ENCODE measurements at places on chromosomes 7 and 10.
A peak's percentile ranks its signal among the peaks of the same experiment; 100 is the strongest.

DNA sequence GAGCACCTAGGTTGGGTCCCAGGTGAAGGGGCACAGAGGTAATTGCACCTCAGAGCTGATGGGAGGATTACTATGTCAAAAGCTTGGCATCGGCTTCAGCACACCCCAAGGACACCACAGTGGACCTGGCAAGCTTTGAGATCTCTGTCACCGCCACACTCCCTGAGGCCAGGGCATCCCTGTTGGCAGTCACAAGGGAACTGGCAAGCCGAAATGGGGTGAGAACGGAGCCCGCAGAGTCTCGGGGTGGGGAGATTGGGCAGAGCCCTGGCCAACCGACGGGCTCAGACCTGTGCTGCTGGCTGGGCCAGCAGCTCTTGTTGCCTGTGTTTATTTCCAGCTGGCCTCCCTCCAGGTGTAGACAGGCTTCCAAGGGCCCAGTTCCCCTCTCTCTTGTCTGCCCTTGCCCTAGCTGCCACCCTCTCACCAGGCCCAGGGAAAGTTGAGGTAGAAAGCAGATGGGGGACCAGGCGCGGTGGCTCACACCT, 2.5 kb downstream of the HSPB1 start:
- no peak for DNase-seq

GRCh38 chr10:48929413-48929990, 10.1 kb downstream of the LRRC18 start:
- no peak for DNase-seq

DNA sequence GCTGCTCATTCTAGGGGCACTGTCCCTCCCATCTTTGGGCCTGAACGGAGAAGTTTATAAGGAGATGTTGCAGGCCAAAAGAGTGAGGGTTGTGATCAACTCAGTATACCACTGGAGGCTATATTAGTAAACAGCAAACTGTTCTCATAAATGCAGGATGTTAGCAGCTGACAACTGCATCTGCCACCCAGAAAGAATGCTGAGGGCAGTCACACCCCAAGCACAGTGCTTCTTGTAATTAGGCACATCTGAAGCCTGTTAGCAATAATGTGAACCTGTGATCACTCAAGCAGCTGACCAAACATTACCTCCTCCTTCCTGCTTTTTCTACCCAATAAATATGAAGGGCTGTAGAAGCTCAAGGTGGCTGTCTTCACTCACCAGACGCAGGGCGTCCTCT, 38.4 kb upstream of the ZNF138 start:
- DNase-seq, result no peak

DNA sequence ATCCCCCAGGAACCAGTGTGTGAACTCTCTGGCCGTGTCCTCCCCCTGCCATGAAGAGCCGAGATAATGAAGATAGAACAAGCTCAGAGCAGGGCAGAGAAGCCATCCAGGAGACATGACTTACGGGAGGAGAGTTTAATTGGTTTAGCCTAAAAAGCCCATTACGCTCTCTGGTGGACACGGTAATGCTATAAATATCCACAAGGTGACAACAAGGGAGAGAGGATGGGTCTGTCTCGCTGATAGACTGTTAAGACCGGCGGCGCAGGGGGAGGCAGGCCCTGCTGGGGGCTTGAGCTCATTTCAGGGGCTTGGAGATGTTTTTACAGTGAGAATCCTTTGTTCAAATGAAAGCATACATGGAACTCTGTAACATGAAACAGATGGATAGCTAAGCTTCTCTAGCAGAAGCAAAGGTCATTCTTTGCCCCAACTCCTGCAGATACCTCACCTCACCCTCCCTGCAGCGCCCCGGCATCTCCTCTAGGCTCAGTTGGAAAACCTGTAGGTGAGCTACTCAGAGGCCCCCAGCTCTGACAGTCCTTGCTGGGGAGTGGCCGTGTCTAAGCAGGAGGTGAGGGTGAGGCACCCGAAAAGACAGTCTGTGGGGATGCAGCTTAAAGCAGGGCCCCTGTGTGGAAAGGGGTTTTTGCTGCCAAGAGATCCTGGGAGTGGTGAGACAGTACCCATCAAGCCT, 40.8 kb upstream of the LOXL4 start:
- DNase-seq, result no peak

DNA sequence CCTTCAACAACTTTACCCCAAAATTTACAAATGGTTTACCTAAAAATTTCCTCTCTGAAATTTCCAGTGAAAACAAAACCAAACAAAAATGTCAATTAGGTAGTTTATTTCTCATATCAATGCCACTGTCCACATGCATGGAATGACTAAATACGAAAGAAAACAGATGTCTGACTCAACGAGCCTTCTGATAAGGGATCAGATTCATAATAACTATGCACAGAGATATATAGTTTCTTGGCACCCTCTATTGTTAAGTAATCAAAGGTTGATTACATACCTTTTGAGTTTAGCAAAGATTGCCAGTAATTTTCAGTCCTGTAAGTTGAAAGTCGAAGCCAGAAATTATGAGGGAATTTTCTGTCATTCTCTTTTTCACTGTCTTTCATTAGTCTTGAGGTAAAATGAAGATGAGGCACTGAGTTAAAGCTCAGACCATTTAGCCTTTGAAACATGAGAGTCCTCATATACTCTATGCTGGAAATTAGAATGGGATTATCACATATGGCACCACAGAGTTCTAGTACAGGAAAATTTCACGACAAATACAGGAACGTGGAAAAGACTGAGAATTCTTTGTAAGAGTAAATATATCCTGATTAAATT, 519.1 kb upstream of the ANKRD30A start:
- no peak for DNase-seq

DNA sequence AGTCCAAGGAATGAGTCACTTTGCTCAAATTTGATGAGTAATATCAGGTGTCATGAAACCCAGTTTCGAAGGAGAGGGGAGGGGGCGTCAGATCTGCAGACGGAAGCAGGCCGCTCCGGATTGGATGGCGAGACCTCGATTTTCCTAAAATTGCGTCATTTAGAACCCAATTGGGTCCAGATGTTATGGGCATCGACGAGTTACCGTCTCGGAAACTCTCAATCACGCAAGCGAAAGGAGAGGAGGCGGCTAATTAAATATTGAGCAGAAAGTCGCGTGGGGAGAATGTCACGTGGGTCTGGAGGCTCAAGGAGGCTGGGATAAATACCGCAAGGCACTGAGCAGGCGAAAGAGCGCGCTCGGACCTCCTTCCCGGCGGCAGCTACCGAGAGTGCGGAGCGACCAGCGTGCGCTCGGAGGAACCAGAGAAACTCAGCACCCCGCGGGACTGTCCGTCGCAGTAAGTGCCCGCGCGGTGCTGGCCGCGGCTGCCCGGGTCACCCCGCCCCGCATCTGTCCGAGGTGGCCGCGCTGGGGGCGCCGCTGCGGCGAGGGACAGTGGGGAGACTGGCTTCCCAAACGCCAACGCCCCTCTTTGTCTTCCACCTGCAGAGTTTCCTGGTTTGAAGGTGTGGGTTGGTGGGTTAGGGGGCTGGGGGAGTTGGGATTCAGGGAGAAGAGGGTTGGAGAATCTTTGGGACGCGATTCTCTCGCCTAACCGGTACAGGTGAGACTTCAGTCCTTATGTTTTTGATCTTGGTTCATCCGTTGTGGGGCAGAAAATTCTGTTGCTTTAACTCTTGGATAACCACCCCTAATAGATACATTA, at the start of gene TAC1:
Gene TAC1, plus strand, starts transcription at position 351 of the 829 bp plus-strand sequence. CDS start 527 bp downstream, outside the sequence.
- DNase-seq, result peak; percentile 9

DNA sequence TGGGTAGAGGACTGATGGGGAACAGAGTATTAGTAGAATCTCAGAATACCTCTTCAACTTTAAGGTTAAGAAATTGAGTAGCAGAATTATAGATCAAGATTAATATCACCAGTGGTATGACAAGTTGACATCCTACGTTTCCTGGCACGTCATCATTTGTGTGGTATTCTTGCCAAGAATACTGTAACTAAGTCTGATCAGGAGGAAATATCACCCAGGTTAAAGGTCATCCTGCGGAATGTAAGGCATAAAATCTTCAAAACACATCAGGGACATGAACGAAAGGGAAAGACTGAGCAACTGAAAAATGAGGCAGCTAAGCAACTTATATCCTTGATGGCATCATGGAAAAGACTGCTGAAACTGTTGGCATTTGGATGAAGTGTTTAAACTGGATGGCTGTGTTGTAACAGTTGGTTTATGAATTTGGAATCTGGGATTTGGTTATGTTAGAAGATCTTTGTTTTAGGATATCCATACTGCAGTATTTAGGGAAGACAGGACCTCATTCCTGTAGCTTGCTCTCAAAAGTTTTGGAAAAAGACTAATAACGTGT, 86.1 kb downstream of the TRIM24 start:
- no peak for DNase-seq

DNA sequence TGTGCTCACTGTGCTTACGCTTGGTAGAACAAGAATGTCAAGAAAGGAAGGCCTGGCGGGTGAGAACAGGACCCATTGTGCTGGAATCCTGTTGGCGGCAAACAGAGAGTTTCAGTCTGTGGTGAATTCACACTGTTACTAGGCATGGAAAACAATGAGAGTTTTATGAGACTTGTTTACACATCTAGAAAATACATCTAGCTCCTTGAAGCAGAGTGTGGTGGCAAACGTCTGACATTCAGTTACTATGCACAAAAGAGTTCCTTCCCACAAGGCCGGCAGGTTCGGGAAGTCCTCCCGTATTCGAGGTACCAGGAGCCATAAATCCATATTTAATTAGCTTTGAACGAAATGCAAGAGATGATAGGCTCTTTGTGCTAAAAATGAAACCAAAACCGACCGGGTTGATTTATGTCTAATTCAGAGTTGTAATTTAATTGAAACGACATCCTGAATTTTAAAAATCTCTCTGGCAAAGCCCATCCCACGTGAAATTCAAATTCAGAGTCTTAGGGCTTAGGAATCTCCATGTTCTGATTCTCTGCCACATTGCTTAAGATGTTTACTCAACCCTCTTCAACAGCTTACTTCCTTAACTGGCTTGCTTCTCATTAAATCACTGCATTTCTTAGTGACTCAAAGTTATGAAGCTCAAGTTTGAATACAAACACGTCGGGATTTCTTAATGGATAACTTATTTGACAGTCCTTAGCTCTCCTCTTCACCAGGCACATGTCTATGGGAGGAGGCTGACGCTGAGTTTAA, 299.9 kb upstream of the PITRM1 start:
- peak; percentile 9 for DNase-seq

DNA sequence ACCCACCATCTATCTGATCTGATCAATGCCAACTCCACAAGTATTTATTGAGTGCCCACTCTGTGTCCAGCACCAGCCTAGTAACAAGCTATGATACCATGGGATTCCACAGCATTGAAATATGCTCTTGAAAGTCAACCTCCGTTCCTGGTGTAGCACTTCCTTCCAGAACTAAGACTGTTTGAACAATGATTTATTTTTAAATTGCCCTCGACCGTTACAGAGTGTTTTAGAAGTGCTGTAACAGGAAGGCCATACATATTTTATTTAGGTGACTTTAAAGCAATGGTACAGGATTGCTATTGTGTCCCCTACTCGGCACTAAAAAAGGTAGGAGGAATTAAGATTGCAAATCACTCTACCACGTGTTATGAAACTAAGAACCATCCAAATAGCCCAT, 225.6 kb downstream of the TEX36 start:
- DNase-seq, result no peak

DNA sequence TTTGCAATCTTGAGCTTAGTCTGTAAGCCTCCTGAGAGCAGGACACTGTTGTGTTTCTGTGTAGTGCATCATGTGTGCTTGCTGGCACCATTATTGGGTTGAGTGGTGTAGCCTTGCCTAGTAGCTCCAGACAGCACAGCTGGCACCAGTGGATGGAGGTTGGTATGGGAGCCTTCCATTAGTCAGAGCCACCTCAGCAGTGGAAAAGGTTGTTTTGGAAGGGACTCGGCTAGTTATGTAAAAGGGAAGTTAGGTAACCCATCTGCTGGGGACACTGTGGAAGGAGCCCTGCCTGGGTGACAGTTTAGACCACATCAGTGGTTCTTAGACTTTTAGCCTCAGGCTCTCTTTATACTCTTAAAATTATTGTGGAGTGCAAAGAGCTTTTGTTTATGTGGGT, 16.3 kb downstream of the MINDY4 start:
- DNase-seq, result no peak

DNA sequence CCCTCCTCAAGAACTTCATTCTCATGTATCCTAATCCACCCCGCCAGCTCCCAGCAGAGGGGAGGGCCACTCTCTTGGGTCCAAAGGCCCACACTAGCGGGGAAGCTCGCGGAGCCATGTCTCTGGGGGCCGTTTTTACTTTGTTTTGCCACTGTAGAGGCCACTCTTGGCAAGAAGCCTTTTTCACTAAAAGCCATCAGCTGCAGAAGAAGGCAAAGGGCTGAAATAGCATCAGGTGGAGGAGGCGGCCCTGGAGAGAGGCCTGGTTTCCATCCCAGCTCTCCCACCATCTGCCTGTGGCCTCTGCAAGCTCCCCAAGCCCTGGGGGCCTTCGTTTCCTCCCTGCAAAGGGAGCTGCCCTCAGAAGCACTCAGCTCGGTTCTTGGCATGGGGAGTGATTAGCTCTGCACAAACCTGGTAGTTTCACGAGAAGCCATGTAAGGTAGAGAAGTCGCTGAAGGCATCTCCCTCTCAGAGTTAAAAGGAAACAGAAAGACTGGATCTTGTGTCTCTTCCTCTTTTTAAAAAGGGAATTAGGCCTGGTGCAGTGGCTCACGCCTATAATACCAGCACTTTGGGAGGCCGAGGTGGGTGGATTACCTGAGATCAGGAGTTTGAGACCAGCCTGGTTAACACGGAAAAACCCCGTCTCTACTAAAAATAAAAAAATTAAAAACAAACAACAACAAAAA, 70.3 kb downstream of the PARP12 start:
- DNase-seq, result no peak

GRCh38 chr10:97923057-97923456, 73.4 kb downstream of the GOLGA7B start:
- DNase-seq, result no peak

DNA sequence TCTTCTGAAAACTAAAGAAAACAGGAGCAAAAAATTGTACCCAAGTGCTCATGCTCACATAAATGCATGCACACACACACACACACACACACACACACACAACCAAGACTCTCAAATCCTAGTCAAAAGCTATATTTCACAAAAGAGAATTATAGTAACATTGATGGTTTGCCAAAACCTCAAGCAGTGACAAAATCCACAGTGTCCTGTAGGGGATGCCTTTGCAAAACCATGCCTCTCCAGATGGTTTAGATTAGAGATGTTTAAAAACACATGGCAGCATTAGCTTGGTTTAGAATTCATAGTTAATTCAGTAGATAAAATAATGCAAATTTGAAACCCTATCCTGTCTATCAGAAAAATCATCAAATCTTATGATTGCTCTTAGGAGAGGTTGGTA, 232.2 kb downstream of the DYNC1I1 start:
- DNase-seq, result peak; percentile 35

- no peak for DNase-seq
Observed at GRCh38 chr10:85671530-85671929, 695.1 kb downstream of the GRID1 start.

- DNase-seq, result no peak
Observed at GRCh38 chr7:1228545-1229201, 4.0 kb upstream of the UNCX start.

DNA sequence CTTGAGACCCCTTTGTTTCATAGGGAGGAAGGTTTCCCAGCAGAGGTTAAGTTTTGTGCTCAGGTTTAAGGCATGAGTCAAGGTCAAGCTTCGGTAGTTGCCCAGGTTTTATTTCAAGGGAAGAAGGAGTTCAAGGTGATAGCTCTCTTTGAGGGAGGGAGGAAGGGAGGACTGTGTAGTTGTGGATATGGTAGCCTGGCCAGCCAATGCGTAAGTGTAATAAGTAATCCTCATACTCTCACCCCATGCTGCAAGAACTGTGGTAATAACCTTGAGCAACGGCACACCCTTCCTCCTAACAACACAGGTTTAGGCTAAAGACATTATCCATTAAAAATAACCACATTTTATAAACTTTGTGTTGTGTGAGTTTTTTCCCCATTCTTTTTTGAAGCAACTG, 478.9 kb downstream of the KCNMA1 start:
- no peak for DNase-seq
